ENCODE measurements at places on chromosomes 3 and 15.

DNA sequence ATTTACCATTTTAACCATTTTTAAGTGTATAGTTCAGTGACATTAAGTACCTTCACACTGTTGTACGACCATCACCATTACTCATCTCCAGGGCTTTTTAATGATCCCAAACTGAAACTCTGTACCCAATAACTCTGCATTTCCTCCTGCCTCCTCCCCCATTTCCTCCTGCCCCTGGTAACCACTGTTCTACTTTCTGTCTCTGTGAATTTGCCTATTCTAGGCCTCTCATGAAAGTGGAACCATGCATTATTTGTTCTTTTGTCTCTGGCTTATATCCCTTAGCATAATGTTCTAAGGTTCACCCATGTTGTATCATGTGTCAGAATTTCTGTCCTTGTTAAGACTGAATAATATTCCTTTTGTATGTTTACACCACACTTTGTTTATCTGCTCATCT lies 154.2 kb downstream of the MECOM start:
- no peak for DNase-seq

DNA sequence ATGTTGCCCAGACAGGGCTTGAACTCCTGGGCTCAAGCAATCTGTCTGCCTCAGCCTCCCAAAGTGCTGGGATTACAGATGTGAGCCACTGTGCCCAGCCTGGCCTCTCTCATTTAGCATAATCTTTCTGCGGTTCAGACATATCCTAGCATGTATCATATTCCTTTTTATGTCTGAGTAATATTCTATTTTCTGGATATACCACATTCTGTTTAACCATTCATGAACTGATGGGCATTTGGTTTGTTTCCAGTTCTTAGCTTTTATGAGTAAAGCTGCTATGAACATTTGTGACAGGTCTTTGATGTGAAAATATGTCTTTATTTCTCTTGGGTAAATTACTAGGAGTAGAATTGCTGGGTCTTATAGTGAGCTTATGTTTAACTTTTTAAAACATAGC lies 23.5 kb downstream of the FAM81A start:
- no peak for DNase-seq

GRCh38 chr15:74185710-74186348 lies 12.3 kb downstream of the ISLR start:
- DNase-seq = no peak

DNA sequence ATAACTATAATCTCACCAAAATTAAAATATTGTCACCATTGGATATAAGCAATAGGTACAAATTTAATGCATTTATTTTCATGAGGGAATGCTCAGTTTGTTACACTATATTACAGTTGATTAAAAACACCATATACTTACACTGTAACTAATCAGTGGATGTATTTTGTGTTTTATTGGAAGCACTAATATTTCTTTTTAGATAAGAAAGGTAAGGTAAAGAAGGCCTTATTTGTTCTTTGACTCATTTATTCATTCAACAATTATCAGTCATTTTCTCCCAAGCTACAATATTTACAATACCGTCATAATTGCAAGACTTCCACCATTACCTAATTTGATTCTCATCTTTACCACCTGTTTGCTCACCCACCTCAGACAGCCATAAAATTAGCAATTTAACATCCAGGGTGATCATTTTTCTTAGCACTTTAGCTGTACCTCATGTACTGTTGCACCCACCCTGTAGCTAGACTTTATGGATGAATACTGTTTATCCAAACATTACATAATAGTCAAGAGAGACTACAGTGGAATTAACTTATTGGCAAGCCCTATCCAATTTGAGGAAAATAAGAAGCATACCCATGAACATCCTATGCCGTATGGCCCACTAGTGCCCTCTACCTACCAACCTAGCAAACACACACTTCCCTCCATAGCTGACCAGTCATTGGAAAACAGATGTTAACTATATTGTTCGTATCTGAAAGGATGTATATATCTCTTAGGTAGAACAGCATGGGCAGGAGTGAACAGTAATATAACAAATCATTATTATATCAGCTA lies 229.6 kb downstream of the BBX start:
- no peak for DNase-seq

- peak; percentile 42 for DNase-seq
Observed at GRCh38 chr15:40282869-40283614, at the start of gene ANKRD63. Gene ANKRD63 (minus strand): TSS chr15:40283064. CDS start chr15:40282586, 478 bp downstream.

GRCh38 chr15:78155355-78155939 lies 6.3 kb downstream of the IDH3A start:
- DNase-seq = no peak

- no peak for DNase-seq
Observed at GRCh38 chr3:4562595-4562994, 69.4 kb downstream of the ITPR1 start.

GRCh38 chr3:95442766-95443165 lies 1371.6 kb upstream of the EPHA6 start:
- DNase-seq = no peak

GRCh38 chr3:127809211-127809610 lies 13.1 kb downstream of the MGLL start:
- DNase-seq = no peak

DNA sequence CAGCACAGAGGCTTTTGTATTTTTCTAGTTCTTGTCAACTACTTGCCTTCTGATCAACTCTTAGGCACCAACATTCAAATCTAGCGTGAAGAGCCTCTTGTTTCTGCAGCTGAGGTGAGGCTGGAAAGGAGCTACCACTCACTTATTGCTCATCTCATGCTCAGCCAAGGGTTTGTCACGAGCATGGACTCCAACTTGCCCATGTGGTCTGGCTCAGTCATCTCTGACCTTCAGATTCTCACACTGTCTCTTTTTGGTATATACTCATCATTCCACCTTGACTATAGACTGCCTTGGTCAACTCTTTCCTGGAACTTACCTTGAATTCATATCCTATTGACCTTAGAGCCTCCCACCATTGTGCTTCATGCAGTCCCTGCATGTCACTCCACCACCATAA lies 5.2 kb upstream of the GJD2 start:
- no peak for DNase-seq

DNA sequence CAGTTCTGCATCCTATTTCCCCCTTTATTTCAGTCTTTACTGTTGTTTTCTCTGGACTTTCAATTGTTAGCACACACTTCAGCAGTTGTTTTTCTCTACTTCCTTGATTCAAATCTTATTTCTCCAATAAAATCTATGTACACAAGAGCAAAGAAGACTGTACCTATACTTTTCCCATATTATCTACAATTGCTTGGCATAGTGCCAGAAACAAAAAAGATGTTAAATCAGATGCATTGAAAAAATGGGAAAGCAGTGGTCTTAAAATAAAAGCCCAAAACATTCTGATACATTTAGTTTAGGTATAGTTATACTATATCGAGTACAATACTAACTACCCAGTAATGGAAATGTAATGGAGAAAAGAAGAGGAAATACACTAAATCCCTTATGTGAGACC lies 265.1 kb downstream of the UBE2E2 start:
- no peak for DNase-seq

DNA sequence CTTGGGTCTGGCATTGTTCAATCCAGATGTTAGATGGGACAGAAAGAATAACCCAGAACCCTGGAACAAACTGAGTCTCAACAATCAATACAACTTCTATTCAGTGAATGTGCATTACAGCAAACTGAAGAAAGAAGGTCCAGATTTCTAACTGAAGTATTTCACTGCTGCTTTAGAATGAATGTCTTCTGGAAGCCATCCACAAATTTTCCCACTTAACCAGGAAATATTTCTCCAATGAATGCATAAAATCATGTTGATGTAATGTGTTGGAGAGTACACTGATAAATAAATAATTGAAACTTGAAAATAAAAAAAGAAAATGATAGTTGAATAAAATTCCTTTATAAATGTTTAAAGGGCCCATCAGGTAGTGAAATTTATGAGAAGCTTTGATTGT lies 658.6 kb downstream of the ZBBX start:
- DNase-seq = no peak

DNA sequence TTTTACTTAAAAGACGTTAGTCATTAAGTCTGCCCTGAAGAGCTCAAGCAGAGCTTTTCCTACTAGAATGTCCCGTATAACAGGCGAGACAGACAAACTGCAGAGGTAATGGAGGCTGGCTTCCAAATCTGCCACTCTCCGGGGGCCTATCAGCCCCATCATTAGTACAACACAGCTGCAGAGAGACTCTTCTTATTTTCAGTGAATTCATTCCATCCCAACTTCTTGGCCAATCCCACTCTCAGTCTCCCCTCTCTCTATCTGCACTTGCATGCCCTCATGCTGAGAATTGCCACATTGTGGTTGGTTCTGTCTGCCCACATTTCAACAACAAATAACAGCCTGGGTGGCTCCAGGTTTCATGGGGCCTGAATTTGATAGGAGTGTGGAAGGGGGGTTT lies 412.7 kb downstream of the ERC2 start:
- no peak for DNase-seq

DNA sequence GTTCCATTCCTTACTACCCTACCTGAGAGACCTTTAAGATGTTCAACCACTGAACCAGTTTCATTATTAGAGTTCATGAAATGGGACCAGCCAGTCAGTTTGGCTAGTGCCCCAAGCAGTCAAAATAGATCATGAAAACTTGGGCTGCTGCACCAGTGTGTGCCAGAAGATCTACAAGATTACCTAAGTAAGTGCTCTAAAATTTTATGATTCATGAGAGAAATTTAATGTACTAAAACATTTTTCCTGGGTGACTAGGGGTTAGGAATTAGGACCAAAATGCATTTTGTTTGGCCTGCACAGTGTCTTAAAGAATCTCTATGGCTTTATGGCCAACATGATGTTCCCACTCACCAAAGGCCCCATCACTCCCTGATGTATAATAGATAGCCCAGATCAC lies 214.7 kb downstream of the ATP8B4 start:
- DNase-seq = no peak

GRCh38 chr3:46667061-46667621 lies 26.3 kb downstream of the ALS2CL start:
- no peak for DNase-seq

DNA sequence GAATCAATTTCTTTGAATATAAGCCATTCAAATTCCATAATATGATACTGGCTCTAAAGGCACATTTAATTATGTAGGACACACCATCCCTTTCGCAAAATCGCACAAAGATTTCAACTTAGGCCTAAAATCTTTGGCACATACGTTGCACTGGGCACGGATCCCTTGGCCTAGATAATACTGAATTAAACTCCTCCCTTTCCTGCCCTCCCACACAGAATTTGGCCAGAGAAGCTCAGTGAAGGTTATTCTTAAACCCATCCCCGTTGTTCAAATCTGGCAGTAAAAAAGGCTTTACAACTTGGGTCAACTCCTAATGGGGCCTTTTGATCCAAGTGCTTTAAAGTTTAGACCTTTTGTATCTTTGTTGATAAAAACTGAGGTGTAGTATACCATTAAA lies 247.2 kb downstream of the PTPRG start:
- DNase-seq = no peak

DNA sequence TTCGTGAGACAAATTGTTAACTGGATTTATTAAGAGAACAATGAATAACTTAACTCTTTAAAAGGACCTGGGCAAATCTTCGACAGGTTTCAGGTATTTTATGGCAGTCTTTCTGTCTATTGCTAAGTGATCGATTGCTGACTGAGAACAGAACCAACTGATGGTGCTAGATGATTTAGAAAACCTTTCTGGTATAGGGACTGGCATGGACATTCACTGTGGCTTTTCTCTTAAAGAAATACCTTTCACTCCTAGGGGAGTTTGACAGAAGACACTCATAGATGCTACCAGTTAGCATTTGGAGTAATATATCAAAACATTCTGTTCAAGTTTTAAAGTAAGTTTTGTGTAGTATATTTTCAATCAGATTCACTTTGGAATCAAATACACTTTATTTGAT lies 654 bp downstream of the PPARG start:
- DNase-seq = no peak

GRCh38 chr15:67813104-67813634 lies 12.1 kb upstream of the SKOR1 start:
- DNase-seq = no peak

DNA sequence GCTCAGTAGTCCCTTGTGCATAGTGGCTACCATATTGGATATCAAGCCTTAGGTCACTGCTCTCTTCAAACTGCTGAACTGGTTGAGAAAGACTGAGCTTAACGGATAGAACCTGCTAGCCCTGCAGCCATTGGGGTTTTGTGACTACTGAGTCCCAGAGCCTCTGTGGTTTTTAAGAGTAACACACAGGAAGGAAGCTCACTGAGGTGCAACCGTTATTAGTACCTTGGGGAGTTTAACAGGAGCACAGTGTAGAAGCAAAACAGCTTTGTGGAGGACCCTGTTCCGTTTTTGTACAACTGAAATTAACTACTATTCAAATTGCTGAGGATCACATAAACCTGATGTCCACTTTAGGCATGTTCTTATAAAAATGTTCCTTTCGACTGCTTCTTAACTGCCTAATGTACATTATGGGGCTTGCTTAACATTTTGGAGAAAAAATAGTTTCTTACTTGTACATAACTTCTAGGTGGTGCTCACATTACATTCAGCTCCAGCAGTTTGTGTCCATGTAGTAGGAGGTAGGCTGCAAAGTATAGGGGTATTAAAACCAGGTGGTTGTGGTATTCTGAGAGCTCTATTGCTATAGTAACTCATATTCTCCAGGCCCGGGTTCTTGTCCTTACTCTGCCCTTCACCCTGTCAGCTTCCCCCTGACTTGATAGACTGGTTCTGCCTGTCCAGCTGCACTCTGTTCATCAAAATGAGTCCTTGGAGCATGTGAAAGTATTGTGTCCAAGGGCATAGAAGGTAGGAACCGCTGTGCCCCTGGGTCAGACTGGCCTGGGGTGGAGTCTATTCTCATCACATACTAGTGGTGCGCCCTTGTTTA lies 17.3 kb downstream of the PXK start:
- no peak for DNase-seq

DNA sequence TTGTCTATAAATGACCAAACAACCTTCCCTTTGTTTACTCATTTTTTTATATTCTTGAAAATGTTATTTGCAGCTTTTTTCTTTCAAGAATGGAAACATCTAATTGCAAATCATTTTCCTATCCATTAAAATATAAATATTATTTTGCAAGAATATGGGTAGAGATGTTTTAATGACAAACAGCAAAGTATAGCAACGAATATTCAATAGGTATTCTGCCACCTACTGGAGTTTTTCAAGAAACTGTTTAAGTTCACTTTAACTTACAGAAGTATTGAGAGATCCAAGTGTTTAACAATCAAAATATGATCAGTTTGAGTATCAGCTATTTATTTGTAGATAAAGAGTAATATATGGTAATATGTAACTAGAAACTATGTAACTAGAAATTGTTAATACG lies 6.9 kb upstream of the EOGT start:
- DNase-seq = no peak

DNA sequence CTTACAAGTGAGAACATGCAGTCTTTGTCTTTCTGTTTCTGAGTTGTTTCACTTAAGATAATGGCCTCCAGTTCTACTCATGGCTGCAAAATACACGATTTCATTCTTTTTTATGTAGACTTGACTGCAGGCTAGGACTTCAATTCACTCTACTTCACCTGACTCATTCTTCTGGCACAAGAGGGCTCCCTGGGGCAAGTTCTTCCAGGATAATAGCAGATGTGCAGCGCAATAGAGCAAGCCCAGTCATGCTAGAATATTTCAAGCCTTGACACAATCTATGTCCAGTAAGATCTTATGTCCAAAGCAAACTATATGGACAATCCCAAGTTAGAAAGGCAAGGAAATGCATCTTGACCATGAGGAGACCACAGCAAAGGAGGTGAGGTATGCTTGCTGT lies 211.7 kb upstream of the GADL1 start:
- no peak for DNase-seq
